ENCODE measurements at places on chromosomes 3 and 15.

GRCh38 chr3:42685363-42685881, at the start of gene KLHL40:
KLHL40 (plus strand) TSS chr3:42685537; CDS start chr3:42685619, 82 bp downstream.
- DNase-seq = no peak

- DNase-seq = peak; percentile 78
Observed at GRCh38 chr3:17810759-17811158, 68.3 kb upstream of the TBC1D5 start.

- DNase-seq = peak; percentile 71
Observed at GRCh38 chr3:33074217-33075067, 22.5 kb downstream of the GLB1 start.

DNA sequence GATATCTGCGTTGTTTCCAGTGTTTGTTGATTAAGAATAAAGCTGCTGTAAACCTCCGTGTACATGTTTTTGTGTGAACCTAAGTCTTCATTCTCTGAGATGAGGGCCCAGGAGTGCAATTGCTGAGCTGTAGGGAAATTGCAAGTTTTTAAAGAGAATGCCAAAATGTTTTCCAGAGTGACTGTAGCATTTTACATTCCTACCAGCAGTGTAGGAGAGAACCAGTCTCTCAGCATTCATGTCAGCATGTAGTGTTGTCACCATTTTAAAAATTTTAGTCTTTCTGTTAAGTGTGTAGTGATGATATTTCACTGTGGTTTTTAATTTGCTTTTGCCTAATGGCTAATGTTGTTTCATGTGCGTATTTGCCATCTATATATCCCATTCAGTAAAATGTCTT, 3.4 kb upstream of the MGLL start:
- peak; percentile 12 for DNase-seq

DNA sequence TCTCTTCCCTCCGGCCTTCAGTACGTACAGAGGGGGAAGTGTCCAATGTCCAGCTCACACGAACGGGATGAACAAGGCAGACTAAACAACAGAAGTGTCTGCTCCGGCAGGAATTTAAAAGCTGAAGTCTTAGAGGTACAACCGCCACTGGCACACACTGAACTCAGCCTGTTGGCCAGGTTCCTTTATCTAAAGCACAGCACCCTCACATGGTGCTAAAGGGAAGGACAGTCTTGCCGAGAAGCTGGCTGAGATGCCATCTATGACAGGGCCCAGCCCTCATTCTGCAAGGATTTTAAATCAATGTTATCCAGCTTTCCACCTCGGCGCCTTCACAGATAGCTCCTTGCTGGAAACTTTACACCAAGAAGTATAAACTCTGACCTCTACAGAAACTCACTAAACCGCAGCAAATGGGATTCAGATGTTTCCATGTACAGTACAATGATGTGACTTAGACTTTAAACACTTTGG, 2.8 kb downstream of the ADAMTS17 start:
- DNase-seq = peak; percentile 71

DNA sequence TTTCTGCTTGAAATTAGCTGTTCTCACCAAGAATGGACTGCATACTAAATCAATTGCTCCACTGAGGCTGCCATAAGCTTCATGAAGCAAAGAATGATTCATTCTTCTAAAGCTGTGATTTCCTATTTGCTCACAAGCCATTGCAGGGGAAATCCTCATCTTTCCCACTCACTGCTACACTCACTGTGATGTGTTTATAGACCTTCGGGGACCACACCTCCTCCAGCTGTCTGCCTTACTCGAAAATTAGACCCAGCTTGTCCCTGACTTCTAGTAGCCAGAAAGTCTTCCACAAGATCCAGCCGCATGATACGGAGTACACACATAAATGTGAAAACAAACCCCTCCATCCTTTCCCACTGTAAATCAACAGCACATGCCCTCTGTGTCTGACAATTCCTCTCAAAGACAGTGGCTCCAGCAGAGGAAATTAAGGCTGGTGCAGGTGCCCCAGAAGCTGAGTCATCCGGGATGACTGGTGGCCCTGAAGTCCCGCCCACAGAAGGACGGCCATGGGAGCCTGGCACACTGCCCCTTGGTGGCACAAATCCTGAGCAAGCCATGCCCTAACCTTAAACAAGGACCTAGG, 172.0 kb downstream of the STT3B start:
- DNase-seq = no peak

GRCh38 chr3:127425505-127426443, 137.9 kb upstream of the PRR20G start:
- no peak for DNase-seq

GRCh38 chr3:61601831-61602230, 40.5 kb downstream of the PTPRG start:
- no peak for DNase-seq

DNA sequence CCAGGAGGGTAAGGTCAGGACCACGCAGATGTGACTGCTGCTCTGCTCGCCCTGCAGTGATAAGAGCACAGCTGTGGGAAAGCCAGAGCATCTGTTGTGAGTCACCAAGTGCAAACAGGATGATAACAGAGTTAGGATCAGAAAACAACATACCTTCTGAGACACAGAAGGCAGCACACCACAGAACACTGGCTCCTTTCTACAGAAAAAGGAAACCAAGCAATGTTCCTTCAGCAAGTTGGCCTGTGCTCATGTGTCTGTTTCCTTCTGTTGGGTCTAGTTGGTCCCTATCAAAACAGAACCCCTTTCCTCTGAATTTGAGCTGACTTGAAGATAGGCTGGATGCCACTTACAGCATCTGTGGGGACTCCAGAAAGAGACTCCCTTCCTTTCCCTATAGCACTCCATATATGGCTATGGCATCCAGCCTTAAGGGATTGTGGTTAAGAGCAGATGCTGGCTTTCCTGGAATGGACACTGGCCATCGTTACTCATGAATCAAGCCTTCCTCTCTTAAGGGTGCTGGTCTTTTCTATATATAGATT, 440.7 kb upstream of the THBS1 start:
- DNase-seq = peak; percentile 84

GRCh38 chr3:49017971-49018706, at the start of gene DALRD3:
DALRD3 (minus strand) TSS chr3:49018580; CDS start chr3:49018564, 16 bp downstream.
- peak; percentile 50 for DNase-seq

DNA sequence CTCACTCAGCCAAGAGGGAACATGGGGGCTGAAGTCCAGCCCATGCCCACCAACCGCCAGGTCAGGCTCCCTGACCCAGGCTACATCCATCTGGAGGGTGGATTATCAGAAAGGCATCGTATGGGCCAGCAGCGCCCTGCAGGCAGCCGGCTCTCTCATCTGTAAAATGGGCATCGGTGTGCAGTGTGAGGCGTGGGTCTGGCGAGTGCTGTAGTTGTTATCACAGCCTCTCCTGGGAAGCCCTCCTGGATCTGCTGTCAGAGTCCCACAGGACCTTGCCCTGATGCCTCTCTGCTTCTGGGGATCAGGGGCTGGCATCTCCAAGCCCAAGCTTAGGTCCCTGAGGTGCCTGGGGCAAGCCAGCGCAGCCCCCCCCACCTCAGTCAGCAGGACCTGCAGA, 27.4 kb downstream of the CFAP100 start:
- DNase-seq = no peak

DNA sequence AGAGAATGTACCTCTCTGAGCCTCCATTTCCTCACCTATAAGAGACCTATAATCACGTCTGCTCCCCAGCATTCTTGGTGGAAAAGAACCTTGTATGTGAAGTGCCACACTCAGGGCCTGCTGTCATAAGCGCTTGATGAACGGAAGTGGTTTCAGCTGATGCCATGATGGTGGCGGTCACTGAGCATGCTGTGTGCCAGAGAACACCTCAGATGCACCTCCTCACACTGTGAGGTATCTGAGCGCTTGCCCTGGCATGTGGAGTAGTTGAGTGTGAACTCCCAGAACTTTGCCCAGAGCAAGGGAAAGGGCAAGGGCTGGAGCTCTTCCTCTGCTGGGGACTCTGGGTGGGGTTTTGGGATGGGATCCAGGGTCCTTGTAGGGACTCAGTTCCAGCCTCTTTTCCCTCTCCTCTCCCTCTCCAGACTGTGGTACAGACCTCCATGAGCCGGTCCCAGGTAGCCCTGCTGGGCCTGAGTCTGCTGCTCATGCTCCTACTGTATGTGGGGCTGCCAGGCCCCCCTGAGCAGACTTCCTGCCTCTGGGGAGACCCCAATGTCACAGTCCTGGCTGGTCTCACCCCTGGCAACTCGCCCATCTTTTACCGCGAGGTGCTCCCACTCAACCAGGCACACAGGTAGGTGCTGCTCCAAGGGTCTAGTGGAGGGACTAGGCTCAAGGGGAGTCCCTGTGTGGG, 2.7 kb downstream of the ABHD14A start:
- DNase-seq = no peak

GRCh38 chr15:100940767-100941379, 21.7 kb downstream of the LRRK1 start:
- no peak for DNase-seq

- no peak for DNase-seq
Observed at GRCh38 chr3:140062461-140062860, 127.5 kb downstream of the CLSTN2 start.

Data from SW 1271 (cell line).